ENCODE measurements at places on chromosomes 13 and 19.

- no peak for DNase-seq
These were observed 157.0 kb downstream of the KDM4B start for GRCh38 chr19:5125797-5126497.

GRCh38 chr19:37251308-37252229, 33.6 kb downstream of the ZNF383 start:
- DNase-seq: no peak

GRCh38 chr13:108269601-108270328, at the start of gene TNFSF13B:
TNFSF13B (plus strand) TSS chr13:108269718; CDS start chr13:108269896, 178 bp downstream.
- DNase-seq: peak; percentile 38

DNA sequence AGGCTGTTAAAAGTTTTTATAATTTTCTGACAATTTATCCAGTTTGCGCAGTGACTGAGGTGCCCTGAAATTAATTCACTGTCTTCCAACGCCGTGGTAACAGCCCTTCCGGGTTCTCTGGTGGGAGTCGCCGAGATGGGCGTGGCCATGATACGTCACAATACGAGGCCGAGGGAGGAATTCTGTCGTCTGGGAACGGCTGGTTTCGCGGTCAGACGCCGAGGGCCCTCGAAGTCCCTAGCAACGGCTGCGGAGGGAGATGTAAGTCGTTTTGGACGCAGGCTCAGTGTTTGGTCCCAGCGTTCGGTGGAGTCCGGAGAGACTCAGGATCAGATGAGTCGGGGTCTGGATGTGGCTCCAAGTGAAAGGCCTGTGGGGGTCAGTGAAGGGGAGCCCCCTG, 21.7 kb downstream of the ZNF613 start:
- no peak for DNase-seq

- DNase-seq: no peak
These were observed 25.1 kb downstream of the TMEM161A start for GRCh38 chr19:19113040-19113626.

DNA sequence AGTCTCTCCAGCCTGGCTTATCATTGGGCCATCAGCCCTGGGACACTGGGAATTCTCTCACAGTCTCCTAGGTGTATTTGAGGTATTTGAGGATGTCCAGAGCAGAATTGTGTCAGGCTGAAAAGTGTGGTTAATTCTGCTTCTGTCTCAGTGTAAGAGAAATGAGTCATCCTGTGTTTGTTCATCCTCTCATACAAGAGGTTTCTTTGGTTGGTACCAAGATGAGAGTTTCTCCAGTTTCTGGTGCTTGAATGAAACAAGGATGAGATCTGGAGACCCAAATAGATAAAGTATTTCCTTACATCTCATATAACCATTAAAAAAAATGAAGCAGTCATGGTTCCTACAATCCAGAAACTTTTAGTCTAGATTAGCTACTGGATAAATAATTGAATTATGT, 7.7 kb downstream of the ZNF253 start:
- no peak for DNase-seq
